ENCODE measurements at places on chromosomes 7 and 10.

- DNase-seq, result no peak
Observed at GRCh38 chr7:83798489-83798888, 149.6 kb upstream of the SEMA3E start.

DNA sequence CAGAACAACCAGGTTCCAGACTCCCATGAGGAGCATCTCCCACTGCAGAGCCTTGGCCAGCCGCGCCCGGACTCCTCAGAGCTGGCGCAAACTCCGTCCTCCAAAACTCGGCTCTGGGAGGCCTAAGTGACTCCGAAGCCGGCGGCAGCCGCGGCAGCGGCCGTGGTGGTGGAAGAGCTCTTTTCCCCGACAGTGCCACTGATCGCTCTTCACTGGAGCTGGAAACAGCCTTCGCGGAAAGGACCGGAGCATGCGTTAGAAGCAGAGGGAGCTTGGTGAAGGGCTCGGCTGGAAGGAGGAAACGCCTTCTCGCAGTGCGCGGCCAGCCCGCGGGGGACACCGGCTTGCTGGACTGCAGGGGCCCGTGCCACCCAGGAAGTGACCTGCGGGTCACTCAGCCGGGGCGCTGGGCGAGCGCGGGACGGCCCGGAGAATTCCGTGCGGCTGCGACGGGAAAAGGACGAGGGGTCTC is 5.0 kb upstream of the HOXA13 start:
- DNase-seq, result no peak

- peak; percentile 32 for DNase-seq
Observed at GRCh38 chr7:2477447-2478398, 1.5 kb upstream of the GRIFIN start.

GRCh38 chr10:12501324-12501723 is 152.0 kb downstream of the CAMK1D start:
- DNase-seq, result no peak

DNA sequence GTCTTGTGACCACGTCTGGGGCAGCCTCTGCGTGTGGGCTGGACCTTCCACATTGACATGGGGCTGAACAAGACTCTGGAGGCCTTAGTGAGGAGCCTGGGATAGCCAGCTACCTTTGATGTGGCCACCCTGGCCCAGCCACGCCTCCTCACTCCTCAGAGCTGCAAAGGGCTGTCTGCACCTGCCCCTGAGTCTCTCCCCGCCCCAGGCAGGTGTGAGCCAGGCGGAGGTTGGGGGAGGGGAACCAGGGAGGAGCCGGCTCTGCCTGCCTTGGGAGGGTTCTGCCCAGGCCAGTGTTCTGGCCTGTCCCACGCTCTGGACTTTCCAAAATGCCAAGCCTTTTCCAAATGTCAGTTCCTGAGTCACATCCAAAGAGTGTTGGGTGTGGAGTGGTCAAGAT is 72.2 kb downstream of the GTF2IRD1 start:
- no peak for DNase-seq

DNA sequence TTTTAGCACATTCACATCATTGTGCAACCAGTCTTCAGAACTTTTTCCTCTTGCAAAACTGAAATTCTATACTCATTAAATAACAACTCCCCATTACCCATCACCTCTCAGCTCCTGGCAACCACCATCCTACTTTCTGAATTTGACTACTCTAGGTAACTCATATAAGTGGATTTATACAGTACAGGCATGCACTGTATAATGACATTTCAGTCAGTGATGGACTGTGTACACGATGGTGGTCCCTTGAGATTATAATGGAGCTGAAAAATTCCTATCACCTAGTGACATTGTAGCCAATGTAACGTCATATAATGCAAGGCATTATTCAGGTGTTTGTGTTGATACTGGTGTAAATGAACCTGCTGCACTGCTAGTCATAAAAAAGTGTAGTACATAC is 60.1 kb downstream of the BTRC start:
- no peak for DNase-seq

- DNase-seq, result no peak
Observed at GRCh38 chr7:36600314-36600682, 124.0 kb downstream of the AOAH start.

- no peak for DNase-seq
Observed at GRCh38 chr10:31158011-31158658, 126.5 kb upstream of the ZNF438 start.

DNA sequence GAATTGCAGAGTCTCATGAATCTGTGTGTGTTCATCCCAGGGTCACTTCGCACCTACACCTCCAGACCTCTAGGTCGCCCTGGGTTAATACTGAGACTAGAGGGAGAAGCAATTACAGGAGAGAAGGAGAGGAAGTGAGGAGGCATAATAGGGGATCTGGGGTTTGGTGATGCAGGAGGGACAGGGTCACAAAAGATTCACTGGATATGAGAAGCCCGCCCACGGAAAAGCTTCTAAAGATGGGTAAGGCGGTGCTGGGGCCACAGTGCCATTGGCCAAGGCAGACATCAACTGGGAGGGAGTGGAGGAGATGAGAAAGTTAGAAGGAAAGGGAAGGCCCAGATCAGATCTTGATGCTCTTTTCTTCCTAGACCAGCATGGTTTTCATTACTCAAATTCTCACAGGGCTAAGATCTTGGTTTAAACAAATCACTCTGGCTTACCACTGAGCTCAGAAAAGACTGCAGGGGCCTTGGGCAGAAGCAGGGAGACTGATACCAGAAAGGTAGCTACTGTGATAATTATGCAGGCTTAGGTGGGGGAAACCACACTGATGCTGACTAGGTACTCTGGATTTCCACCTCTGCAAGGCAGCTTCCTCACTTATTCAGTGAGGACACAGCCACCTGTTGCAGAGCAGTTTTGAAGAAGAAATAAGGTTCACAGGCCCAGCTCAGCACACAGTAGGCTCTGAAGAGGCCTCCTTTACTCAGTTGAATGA is 17.4 kb upstream of the ZNF273 start:
- no peak for DNase-seq

DNA sequence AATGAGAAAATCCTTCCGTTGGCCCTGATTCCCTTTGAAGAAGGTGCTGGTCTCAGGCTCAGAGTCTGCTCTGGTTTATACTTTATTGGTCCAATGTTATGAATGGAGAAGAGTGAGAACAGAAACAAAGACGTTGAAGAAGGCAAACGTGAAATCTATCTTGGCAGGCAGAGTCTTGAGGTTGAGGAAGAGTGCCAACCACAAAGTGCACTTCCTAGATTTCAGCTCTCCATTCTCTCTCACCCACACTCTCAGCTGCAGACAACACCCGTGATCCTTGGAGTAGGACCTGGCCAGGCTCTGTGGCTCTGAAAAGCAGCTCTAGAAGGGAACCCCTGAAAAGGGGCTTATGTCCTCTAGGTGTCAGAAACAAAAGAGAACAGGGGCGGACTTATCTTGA is 128.9 kb upstream of the PLXNA4 start:
- DNase-seq, result no peak

GRCh38 chr10:95864906-95865813 is 42.6 kb upstream of the CC2D2B start:
- peak; percentile 4 for DNase-seq

DNA sequence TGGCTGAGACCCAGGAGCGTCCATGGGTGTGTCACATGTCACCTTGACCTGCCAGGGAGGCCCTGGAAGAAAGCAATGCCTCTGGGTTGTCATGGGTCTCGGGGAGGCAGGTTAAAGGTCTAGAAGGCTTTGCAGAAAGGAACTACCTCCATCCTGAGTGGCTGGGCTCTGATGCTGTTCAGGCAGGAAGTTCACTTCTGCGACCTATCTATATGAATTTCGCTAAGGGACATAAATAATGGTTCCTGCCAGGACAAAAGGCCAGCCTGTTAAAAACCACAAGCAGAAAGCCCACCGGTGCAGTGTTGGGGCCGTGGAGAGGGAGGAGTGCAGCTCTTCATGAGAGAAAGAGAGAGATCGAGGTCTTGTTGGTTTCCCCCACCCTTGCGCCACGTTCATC is 182.9 kb downstream of the PTPN20 start:
- DNase-seq, result no peak

- no peak for DNase-seq
Observed at GRCh38 chr7:143885951-143886350, 16.0 kb downstream of the TCAF1 start.

DNA sequence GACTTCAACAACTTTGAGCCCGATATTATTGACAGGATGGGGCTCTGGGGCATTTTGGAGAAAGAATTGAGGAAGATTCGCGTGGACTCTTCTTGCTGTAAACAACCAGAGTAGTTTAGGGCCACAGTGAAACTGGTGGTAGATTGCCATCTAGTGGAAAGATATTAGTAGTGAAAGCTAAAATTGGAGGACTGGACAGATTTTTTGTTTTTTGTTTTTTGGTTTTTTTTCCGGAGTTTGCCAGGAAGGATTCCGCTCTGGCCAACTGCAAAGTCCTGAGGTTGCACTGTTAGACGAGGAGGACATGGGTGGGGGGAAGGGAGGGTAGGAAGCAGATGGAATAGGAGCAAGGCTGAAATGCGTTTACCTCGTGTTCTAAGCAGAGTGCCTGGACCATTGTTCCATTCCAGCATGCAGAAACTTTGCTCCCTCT is 11.7 kb downstream of the NOBOX start:
- no peak for DNase-seq

DNA sequence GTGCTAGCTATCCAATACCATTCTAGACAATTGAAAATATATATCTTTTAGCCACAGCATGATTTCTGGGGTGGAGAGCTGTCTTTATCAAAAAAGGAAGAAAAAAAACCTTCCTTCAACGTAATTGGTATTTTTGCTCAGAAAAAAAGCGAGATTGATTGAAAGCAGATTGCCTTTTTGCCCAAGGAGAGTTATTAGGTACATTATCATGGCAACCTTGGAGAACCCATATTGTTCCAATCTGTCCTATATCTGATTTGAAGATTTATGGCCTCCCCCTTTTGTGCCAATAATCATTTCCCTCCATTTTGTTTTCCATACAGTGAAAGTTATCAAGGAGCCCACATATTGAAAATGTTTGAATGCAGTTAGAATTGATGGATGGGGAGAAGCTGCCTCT is 544.5 kb downstream of the KCNMA1 start:
- DNase-seq, result no peak

DNA sequence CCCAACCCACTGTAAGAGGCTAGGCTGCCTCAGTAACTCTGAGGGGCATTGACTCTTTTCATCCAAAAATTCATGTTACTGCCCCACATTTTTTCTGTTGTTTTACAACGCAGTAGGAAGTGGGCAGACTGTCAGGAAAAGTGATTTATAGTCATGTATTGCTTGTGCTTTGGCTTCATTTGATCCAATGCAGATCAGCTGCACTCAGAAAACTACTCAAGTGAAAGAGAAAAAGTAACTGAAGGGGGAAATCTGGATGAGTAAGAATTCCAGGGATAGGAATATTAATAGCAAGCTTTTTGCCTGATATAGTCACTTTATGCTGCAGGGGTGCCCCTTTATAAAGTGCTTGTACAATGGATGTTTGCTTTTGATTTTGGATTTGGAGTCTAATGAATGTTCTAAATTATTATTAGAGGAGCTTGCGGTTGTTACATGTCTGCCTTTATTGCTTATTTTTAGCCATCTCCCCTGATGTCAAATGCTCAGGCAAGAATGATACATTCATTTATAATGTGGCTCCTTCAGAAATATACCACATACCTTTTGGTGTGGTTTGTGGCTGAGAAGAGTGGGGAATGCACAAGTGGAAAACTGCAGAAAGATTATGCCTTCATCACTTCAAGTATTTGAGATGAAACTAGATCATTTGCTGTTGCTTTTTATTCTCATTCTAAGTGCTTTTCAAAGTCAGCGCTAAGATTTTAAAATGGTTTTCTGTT is 86.1 kb downstream of the EGFR start:
- DNase-seq, result no peak

- peak; percentile 88 for DNase-seq
Observed at GRCh38 chr10:110398419-110399105, 93.8 kb upstream of the SMNDC1 start.

DNA sequence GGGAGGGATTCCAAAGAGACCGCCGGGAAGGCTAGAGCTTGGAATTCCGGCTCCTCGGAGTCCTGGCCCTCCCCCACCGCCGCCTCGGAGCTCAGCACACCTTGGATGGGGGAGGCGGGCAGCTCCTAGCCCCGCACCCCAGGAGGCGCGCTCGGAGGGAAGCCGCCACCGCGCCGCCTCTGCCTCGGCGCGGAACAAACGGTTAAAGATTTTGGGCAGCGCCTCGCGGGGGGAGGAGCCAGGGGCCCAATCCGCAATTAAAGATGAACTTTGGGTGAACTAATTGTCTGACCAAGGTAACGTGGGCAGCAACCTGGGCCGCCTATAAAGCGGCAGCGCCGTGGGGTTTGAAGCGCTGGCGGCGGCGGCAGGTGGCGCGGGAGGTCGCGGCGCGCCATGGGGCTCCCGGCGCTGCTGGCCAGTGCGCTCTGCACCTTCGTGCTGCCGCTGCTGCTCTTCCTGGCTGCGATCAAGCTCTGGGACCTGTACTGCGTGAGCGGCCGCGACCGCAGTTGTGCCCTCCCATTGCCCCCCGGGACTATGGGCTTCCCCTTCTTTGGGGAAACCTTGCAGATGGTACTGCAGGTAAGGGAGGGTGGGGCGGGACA is at the start of gene CYP26A1:
CYP26A1 (plus strand) TSS at position 355 of the 608 bp plus-strand sequence; CDS start at position 397, 42 bp downstream.
- no peak for DNase-seq

GRCh38 chr7:30750683-30751650 is 968 bp upstream of the INMT start:
- no peak for DNase-seq

- DNase-seq, result no peak
Observed at GRCh38 chr7:452226-452751, 67.4 kb downstream of the PDGFA start.

DNA sequence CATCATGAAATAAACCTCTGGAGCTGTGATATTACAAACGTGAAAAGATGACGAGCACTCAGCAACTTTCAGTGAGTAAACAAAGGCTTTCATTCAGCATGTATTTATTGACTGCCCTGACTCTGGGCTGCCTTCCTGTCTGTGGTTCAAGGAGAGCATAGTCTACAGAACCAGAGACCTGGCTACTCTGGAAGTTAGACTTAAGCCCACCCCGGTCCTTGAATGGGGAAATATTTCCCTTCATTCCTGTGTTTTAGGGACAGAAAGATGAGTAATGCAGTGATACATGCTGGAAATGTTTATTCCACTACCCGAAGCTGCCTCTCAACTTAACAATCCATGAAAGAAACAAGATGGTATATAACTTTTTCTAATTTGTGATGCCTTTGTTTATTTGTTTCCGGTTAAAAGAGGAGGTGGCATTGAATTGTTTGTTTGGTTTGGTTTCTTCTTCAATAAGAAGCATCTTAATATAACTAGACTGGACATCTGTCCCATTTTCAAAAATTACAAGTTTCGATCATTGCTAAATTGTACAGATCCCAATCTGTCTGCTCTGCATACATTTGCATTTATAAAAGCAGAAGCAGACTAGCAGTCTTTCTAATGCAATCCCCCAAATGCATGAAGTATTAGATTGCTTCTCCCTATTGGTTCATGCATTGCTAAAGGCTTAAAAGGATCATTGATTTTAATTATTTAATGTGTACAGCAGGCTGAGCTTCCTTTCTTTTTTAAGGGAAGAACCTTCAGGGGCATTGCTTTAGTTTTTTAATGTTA is 57.7 kb downstream of the TRUB1 start:
- no peak for DNase-seq

GRCh38 chr7:2157473-2158279 is 75.1 kb downstream of the MAD1L1 start:
- no peak for DNase-seq

All from NCI-H226 (cell line).